Activated naive CD8-positive, alpha-beta T cell treated with anti-CD3 and anti-CD28 coated beads, Interleukin-2, amount 50 U/mL, for 16 hours (primary cell): ENCODE measurements at places on chromosomes 11 and 22.

DNA sequence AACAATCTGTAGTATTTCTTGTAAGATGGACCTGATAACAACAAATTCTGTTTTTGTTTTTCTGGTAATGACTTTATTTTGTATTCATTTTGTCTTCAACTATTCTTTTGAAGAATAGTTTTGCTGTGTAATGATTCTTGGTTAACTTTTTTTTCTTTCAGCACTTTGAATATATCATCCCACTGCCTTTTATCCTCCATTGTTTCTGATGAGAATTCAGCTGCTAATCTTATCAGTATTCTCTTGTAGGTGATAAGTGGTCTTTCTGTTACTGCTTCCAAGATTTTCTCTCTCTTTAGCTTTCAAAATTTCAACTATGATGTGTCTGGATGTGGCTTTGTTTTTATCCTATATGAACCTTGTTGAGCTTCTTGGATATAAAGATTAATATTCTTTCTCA, 21.5 kb downstream of the GALNT18 start:
- DNase-seq: no peak

GRCh38 chr11:65586247-65586630, 9.4 kb downstream of the KCNK7 start:
- no peak for DNase-seq

- no peak for DNase-seq
These were observed 28.7 kb downstream of the IGHMBP2 start for GRCh38 chr11:68932358-68932757.

- no peak for DNase-seq
These were observed 29.5 kb downstream of the CARD18 start for GRCh38 chr11:105109855-105110687.

- peak; percentile 76 for DNase-seq
These were observed at the start of gene SSRP1 for GRCh38 chr11:57335343-57336110. Gene SSRP1, minus strand, starts transcription at chr11:57335892. Its CDS starts 771 bp downstream, at chr11:57335121.

DNA sequence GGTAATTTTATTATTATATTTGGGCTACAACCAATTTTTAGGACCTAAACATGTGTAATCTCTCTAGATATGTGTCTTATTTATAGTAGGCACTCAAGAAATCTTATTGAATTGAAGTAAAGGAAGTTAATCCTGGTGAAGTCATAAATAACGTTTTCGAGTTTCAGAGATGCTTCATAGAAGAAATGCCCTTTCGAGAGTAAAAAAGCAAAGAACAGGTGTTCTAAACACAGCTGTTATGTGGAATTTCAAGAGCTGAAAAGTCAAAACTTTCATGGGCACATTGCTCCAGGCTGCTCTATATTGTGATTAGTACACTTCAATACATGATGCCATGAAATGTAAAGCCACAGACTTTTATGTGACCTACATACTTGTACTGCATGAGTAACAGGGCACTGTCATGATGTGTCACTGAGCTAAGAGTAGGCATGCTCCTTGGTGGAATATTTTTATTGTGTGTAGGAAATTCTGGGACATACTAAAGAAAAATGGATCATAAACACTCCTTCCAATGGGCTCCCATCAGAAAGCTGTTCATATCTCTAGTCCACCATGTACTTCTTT, 7.2 kb upstream of the ELMOD1 start:
- no peak for DNase-seq

DNA sequence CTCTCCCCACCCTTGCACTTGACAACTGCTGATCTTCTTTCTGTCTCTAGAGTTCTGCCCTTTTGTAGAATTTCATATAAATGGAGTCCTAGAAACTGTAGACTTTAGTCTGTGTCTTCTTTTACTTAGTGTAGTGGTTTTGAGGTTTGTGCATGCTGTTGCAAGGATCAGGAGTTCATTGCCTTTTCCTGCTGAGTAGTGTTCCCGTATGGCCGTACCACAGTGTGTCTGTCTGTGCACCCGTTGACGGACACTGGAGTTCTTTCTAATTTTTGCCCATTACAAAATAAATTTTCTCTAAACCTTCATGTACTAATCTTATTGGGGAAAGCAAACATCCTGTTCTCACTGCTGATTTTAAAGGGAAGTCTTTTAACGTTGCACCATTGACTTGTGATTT, 138.1 kb downstream of the TBC1D22A start:
- no peak for DNase-seq
